HT-29 (cell line): ENCODE measurements at places on chromosomes 11 and 22. TPM values are rescaled to one million over a fixed set of nuclear protein-coding genes. Genes with fewer than 3 reads are reported as not detected.

DNA sequence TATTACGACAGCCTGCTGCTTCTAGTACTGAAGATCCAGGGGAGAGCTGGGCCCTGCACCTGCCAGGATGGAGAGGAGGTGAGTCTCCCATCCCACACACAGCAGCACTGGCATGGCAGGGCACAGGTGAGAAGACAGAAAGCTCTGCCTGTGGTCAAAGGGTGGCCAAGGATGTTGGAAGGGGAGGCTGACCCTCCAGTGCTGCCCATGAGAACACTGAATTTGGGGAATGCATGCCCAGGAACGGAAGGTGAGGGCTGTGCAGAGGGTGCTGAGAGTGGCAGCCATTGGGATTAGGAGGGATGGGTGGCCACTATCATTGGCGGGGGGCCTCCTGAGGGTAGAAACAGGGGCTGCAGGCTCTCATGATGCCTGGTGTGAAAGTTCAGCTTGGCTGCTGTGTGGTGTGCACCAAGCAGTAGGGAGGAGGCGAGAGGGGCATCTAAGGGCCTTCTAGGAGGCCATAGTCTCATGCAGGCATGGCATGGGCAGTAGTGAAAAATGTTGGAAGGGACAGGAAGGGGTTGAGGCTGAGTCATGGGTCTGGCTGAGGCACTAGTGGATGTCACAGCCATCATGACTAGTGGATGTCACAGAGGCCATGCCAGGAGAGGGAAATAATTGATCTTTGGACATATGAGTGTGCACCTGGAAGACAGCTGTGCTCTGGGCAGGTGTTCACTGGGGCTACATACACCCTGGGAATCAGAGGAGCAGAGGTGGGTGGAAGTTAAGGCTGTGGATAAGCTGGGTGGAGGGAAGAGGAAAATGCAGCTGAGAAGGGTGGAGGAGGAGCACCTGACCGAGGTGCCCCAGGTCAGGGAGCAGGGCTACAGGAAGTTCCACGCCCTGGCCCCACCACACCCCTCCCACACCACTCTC is 2.5 kb upstream of the LRRC74B start:
- DNase-seq: peak; percentile 8

The EFCAB6 gene
- 0.08 TPM in 1 of 2 replicates, not detected in the other for total RNA-seq

DNA sequence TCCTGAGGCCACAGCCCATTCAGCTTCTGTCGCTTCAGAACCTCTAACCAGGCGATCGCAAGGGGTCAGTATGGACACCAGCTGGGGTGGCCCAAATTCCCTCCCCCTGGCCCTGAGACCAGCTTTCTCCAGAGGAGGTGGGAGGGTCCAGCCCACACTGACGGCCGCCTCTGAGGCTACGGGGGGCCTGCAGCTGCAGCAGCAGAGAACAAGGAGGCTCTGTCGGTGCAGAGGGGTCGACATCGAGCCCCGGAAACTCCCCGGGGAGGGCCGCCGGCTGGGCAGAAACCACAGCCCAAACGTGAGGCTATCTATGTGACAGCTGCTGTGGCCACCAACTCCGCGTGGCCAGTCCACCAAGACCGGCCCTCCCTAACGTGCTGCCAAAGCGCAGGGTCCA is 40.8 kb downstream of the ELFN2 start:
- no peak for DNase-seq

DNA sequence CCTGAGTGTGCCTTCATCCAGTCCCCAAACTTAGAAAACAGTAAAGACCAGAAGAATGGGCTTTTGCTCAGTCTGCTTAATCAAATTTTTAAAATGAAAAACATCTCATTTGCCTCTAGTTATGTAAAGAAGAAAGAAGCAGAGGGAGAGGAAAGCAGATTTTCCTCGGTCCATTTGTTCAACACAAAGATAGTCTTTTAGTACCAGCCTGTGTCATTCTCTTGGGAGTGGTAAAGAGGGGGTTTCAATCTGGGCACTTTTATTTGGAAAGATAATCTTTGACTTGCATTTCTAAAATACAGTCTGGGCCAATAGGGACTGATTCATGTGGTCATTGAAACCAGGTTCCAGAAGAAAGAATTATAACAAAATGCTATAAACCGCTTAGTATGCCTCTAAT is 29.5 kb downstream of the KREMEN1 start:
- DNase-seq: no peak

The SLC22A6 gene
- total RNA-seq: not detected in 2 replicates

- DNase-seq: no peak
Observed at GRCh38 chr22:42955087-42955635, 59.8 kb downstream of the PACSIN2 start.

- no peak for DNase-seq
Observed at GRCh38 chr11:46498179-46498578, 95.6 kb downstream of the AMBRA1 start.

GRCh38 chr11:46684367-46684766 is 16.1 kb downstream of the ARHGAP1 start:
- no peak for DNase-seq

DNA sequence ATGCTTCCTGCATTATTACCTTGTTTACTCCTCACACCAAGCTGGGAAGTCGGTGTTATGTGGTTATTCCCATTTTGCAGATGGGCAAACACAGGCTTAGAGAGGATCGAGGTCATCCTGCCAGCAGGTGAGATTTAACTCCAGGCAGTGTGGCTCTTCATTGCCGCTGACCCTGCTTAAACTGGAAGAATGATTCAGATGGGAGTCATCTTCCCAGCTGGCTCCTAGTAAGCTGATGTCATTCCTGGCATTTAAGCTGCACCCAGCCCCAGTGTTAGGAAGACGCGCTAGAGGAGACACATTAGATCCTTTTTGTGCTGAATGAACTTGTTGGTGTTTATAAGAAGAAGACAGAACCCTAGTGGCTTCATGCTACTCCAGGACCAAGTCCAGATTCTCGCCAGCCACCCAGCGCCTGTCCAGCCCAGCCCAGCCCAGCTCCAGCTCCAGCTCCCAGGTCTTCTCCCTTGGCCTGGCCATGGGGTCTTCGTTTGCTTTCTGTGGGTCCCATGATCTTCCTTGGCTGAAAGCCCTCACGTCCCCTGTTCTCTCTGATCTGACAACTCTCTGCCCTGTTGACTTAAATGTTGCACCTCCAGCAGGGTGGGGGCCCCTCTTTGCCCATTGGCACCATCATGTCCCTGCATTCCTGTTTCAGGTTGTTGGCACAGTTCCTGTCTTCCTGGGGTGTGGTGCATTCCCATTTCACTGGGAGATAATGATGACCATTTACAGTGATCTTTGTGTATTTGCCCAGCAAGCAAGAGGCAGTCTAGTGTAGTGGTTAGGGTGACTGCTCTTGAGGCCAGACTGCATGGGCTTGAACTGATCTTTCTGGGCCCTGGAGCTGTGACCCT is 13.6 kb downstream of the PARVB start:
- no peak for DNase-seq

GRCh38 chr11:8873741-8874405 is 37.1 kb upstream of the AKIP1 start:
- no peak for DNase-seq

The RCN1 gene
- 88.0 and 88.8 TPM in 2 replicates for total RNA-seq
